Parietal lobe (tissue), 2 donors: ENCODE measurements at places on chromosomes 2 and 18. TPM values are rescaled to one million over a fixed set of nuclear protein-coding genes. Genes with fewer than 3 reads are reported as not detected.

The STK36 gene
- total RNA-seq = 77.0 TPM

The B3GNT7 gene
- 1.3 TPM for total RNA-seq

The CXCR2 gene
- total RNA-seq = not detected

The RUFY4 gene
- not detected for total RNA-seq

The CHN1 gene
- total RNA-seq = 49.1 TPM

The MAP3K19 gene
- 1.6 TPM for total RNA-seq

The TMEM178A gene
- total RNA-seq = 32.2 TPM

The CEP192 gene
- 79.8 TPM for total RNA-seq

The LRP2 gene
- 1.3 TPM for total RNA-seq

The KCNG2 gene
- 0.31 TPM for total RNA-seq

The UGT1A9 gene
- total RNA-seq = not detected

The HK2 gene
- 3.4 TPM for total RNA-seq

The UGT1A5 gene
- not detected for total RNA-seq

The TMEM17 gene
- 1.9 TPM for total RNA-seq

The CD8B2 gene
- not detected for total RNA-seq

The RRM2 gene
- 11.3 TPM for total RNA-seq
